ENCODE measurements at places on chromosomes 7 and 10. TPM values are rescaled to one million over a fixed set of nuclear protein-coding genes. Genes with fewer than 3 reads are reported as not detected.

Gene CDK14
- 4.2 TPM for total RNA-seq

Gene HOXA6
- total RNA-seq, result 9.3 TPM

Gene NEURL1
- total RNA-seq, result 0.30 TPM

Gene DYNC1I1
- 6.6 TPM for total RNA-seq

DNA sequence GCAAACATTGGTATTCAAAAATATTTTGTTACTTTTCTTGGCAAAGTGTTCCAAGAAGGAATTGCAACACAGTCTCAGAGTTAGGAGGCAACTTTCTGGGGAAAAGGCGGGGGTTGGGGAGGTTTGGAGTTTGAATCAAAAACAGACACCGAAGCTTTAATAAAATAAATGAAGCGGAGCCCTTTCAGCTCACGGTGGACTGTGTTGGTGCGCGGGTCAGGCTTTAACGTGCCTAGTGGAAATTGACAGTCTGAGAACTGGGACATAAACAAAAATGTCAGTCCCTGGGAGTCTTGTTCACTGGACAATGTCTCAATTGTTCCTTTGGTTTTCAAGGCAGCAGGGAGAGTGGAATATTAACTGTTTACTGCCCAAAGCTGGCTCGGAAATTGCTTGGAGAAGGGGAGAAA lies 109.3 kb downstream of the TCF7L2 start:
- no peak for DNase-seq

DNA sequence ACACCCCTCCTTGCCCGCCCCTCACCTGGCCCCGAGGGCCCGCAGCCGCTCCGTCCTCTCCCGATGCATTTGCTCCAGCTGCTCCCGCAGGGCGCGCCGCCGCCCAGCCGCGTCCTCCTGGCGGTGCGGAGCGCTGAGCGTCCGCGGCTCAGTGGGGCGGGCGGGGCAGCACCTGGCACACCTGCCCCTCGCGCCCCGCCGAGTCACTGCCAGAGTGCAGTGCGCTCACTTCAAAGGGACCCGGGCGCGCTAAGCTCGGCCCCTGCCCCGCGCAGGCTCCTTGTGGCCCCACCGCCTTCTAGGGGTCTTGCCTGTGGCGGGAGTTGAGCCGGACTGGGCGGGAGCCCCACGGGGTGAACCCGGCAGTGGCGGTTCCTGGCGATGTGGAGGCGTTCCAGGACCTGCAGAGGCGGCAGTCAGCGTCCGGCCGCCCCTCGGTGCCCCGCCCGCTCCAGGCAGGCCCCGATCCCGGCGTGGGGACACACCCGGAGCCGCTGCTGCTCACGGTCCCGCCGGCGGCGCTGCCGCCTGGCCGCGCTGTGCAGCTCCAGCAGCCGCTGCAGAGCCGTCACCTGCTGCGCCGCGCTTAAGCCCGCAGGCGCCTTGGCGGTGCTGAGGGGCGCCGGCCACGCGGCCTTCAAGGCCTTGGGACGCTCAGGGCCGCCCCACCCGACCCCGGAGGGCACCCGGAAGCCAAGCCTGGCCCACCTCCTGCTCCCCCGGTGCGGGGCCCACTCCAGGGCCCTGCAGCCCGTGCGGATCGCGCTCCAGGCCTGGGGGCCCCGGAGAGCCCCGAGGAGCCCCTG lies 6.7 kb downstream of the ATP6V1F start:
- DNase-seq, result no peak

- no peak for DNase-seq
Observed at GRCh38 chr7:45515346-45515745, 58.8 kb upstream of the ADCY1 start.

- DNase-seq, result no peak
Observed at GRCh38 chr10:31947144-31947926, 18.7 kb upstream of the ARHGAP12 start.

- no peak for DNase-seq
Observed at GRCh38 chr10:118543714-118544400, 51.6 kb downstream of the PRLHR start.

Gene ECHS1
- 44.2 TPM for total RNA-seq

Gene TEX47
- total RNA-seq, result not detected

DNA sequence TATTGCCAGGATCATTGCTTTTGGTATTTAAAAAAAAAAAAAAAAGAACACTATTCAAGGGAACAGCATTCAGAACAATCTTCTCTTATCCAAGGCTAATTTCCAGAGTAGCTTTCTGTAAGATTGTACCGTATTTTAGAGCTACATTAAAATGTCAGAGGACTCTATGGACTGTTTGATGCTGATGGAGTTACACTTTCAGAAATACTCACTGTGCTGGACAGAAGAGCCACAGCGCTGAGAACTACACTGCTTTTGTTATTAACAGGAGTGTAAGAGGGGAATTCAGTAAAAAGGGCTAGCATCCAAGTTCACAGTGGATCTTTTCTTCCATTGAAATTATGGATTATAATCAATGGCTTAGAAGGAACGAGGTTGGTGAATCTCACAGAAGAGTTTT lies 247.7 kb downstream of the AHR start:
- DNase-seq, result no peak

Gene PDCD11
- total RNA-seq, result 31.2 TPM

All from suprapubic skin (tissue), 4 donors.